ENCODE measurements at places on chromosomes 1 and 21.

DNA sequence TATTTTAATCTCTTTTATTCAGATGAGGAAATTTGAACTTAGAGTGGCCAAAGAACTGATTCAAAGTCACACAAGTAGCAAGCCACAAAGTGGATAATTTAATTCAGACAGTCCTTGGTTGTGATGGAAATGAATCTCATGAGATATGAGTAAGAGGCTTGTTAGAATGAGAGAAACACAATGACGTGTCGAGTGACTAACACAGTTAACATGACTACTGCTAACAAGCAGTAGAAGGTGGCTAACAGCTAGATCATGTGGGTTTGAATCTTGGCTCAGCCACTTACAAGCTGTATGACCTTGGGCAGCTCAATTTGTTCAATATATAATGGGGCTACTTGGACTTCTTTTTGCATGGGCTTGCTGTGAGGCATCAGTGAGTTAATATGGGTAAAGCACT, 104.5 kb upstream of the LMO4 start:
- no peak for DNase-seq

GRCh38 chr1:17682400-17682799, 72.7 kb upstream of the ACTL8 start:
- DNase-seq, result no peak

DNA sequence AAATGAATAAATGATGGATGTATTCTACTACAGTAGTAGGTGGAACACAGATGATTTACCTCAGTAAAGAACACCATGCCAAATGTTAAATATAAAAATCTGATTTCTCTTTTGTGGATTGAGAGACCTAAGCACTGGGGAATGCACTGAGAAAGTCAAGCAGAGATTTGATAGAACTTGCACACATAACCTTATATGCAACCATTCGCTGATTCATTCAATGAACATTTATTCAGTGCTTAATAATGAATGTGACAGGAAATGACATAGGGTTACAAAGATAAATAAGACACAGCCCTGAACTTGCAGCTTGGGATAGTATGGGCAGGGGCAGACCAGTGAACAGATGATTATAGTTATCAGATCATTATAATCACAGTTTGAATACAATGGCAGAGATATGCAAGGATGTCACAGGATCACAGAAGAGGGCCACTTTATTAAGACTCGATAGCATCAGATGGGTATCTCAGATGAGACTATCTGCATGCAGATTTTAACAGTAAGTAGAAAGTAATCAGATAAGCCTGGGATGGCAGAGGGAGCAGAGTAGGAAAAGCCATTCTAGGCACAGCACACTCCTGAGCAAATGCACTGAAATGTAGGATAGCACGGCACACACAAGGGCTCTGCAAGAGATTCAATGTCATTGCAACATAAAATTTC, 169.4 kb downstream of the ASTN1 start:
- DNase-seq, result no peak

GRCh38 chr1:203807196-203807595, 11.8 kb downstream of the ZBED6 start:
- no peak for DNase-seq

- DNase-seq, result no peak
Measured at GRCh38 chr1:58457023-58457635, 89.4 kb downstream of the OMA1 start.

GRCh38 chr1:165355977-165356811, at the start of gene LMX1A:
TSS of gene LMX1A (minus strand) at chr1:165356715. CDS start at chr1:165355559, 1,156 bp downstream.
- no peak for DNase-seq

DNA sequence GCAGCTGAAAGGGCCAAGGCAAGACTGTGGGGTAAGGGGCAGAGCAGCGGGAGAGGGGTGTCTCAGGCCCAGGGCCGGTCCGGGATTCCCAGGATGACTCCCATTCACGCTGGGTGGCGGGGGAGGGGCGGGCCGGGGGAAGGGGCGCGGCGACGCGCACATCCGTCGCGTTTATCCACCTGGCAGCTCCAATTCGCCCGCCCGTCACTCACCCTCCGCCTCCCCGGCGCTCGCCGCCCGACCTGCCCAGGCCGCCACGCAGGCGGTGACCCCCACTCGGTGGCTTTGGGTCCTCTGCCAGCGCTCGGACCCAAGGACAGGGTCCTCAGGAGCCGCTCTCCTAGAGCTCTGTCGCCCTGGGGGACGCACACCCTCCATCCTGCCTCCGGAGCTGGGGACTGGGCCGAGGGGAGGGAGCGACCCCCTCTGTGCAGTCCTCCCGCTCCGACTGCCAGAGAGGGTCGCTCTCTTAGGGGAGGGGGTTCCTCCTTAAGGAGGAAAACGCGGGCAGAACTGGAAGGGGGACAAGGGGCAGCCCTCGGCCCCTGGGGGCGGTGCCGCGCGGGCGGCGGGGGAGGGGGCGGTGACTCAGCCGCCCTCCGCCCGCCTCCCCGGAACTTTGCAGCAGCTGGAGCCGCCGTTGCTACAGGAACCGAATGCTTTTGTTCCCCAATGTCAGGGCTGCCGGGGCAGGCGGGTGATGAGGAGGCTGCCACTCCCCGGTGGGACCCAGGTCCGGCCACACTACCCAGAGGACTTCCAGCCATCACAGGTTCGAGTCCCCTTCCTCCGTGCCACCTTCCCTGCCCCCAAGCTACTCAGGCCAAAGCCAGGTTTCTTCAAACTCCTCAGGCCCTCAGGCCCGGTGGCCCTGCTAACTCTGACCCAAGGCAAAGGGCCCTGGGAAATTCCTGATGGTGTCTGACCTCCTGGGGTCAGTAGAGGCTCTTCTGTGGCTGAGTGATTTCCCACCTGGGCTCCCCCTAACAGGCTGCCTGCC, 3.4 kb downstream of the ADGRB2 start:
- peak; percentile 34 for DNase-seq

GRCh38 chr1:63931468-63931867, 157.7 kb downstream of the ROR1 start:
- DNase-seq, result no peak

GRCh38 chr1:75425001-75425650, 185.8 kb downstream of the SLC44A5 start:
- DNase-seq, result no peak

DNA sequence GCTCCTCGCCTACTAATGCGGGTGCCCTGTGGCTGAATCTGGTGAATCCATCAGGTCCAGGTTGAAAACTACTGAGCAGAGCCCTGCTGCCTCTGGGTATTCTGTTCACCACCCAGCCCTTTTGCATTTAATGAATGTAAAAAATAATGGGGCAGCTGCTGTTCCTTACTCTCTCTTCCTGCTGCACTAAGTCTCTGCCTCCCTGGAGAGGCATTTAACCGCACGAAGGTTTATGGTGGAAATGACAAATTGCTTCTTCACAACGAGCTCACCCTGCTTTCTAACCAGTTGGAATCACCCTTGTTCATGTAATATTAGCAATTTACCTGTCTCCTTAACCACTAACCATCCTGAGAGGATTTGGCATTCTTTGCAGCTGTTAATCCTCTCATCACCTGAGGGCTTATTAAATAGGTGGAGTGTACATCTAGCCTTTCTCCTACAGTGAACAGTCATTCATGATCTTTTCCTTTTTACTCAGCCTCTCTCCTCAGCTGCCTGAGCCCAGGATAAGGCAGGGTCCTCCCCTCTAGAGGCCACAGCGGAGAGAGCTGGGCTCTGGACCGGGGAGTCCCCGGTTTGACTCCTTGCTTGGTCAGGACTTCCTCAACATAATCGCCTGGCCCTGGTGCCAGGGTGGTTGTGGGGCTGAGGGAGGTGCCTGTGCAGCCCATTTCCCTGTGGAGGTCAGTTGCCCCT, 97.6 kb downstream of the NOS1AP start:
- no peak for DNase-seq

DNA sequence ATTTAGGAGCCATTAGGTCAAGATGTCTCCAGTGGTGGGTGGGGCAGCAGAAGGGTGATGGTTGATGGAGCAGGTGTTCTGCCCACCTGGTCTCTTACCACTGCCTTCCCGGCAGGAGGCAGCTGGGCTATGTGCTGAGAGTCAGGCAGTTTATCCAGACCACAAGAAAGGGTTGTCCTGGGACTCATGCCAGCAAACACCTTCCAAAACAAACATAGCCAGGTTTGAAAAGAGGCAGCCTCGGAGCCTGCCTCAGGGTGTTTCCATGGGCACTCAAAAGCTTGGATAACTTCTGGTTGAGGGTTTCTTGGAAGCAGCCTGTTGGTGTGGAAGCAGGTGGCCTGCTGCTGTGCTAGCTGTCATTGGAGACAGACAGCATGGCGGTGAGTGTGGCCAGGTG, 187.2 kb downstream of the PCP4 start:
- no peak for DNase-seq

DNA sequence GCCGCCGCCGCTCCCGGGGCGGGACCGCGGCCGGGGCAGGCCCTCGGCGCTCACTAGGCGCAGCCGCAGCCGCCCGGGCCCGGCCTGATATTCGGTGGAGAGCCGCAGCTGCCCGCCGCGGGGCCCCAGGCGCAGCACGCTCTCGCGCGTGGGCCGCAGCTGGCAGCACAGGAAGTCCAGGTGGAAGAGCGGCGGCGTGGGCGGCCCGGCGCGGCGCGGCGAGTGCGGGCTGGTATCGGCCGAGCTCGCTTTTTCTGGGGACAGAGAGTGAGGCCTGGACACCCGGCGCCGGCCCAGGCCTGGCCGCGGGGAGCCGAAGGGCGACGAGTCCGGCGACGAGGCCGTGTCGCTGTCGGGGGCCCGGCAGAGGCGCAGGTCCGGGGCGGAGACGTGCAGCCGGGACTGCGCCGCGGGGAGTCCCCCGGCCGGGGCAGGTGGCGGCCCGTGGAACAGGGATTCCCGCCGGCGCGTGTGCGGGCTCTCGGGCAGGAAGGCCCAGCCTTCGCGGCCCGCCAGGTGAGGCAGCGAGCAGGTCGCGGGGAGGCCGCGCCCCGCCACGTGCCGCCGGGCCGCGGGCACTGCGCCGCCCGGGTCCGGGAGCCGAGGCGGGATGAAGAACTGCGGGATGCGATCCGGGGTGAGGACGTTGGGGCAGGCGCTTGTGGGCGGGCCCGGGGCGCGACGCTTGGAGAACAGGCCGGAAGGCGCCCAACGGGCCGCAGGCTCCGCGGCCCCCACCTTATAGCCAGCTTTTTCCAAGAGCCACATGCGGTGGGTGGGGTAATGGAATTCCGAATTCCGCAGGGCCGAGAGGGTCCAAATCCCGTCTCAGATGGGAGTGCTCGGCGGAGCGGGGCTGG, 1.2 kb downstream of the C2CD4D start:
- DNase-seq, result no peak

DNA sequence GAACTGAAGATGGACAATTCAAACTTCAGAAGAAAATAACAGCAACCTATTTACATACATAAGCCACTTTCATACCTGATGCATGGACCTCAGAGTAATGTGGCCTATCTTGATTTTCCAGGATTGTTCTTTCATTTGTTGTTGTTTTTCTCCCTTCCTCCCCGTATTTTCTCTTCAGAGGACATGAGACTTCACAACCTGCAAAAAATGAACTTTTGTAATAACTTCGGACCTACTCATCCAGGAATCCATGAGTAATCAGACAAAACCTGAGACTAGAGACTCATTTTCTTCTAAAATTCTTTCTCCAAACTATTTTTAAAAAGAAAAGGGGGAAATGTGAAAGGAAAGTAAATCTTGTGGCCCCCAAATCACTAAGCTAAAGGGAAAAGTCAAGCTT, 17.6 kb upstream of the PLA2G5 start:
- DNase-seq, result no peak

GRCh38 chr1:232844791-232845190, 39.6 kb downstream of the MAP10 start:
- no peak for DNase-seq

- no peak for DNase-seq
Measured at GRCh38 chr1:46133781-46134350, 1.4 kb upstream of the PIK3R3 start.

DNA sequence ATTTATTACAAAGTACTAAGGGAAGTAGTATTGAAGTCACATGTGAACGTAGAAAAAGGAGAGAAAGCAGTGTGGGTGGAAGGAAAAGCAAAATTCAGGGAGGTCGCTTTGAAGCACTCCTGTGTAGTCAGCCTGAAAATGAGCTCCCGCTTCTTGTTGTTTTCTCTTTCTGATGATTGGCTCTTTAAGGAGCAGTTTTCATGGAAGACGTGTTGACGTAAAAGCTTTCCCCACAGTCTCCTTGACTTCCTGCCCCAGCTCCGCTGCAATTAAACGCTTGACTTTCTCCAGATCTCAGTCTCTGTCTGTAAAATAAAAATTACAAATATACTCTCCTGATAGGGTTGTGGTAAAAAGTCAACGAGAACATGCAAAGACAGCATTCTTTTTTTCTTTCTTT, 661.5 kb upstream of the ZP4 start:
- DNase-seq, result no peak

GRCh38 chr21:33670076-33670978, 28.0 kb downstream of the ITSN1 start:
- no peak for DNase-seq

- peak; percentile 69 for DNase-seq
Measured at GRCh38 chr1:171948511-171948910, 107.2 kb downstream of the DNM3 start.

DNA sequence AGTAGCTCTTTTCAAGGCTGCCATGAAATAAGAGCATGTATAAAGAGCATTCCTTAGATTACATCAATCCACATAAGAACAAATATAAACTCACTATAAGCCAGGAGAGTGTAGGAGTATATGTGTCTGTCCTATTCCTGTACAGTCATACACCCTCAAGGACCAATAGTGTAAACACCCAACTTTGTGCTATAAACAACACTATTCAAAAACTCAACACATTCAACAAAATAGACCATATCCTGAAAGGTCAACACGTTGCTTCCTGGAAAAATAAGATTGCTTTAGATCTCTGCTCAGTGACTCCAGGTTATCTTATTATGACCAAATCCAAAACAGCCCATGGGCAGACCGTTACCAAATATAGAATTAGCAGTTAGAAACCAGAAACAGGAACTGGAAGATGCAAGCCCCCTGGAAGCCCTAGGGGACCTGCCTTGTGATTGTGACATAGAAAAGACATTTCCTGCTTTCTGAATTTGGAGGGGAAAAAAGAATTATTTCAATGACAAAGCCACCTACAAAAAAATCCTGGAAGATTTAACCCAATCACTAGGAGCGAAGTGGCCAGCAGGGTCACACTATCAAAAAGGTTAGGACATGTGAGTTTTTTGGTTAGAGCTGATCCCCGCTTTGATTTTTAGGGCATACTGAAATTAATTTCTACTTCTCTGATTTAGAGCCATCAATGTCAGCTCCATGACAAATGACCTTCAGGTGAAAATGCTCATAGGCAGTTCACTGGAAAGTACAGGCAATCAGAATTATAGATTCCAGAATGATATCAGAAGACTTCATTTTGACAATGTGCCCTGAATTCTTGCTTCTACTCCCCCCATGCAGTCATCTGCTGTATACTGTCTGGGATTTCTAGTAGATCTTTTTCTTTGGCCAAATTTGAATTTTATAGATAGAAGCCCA, 59.9 kb downstream of the LRRC8C start:
- peak; percentile 90 for DNase-seq

- DNase-seq, result no peak
Measured at GRCh38 chr1:182764029-182764727, 25.4 kb upstream of the NPL start.

GRCh38 chr1:154115180-154115579, 39.7 kb downstream of the NUP210L start:
- DNase-seq, result no peak
